Amygdala (tissue), 56 donors: ENCODE measurements at places on chromosomes 1 and 21.

GRCh38 chr1:32250893-32251716 is at the start of gene LCK:
Gene LCK (plus strand): TSS chr1:32251265. CDS start chr1:32274330, 23,065 bp downstream.
- DNase-seq, result no peak

- DNase-seq, result no peak
These were observed 75.3 kb downstream of the CSMD2 start for GRCh38 chr1:34089731-34090130.

GRCh38 chr1:232904566-232904965 is 45.8 kb upstream of the NTPCR start:
- no peak for DNase-seq

DNA sequence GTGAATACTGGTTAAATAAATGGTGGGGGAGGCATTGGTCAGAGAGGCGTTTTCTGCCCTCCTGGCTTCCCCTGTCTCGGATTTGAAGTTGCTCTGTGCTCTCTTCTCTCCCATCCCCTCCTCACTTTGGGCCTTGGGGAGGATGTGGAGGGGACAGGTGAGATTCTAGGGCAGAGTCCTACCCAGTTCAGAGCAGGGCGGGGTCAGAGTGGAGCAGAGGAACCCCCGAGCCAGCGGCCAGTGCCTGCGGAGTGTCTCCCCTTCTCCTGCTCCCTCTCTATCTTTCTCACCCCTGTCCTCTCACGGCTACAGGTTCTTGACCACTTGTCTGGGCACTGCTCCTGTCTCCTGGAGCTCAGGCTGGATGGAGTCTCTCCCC is 8.1 kb downstream of the KNCN start:
- no peak for DNase-seq

GRCh38 chr1:90778486-90778885 is 61.4 kb upstream of the BARHL2 start:
- DNase-seq, result no peak
